RKO (cell line): ENCODE measurements at places on chromosomes 6 and 20.

DNA sequence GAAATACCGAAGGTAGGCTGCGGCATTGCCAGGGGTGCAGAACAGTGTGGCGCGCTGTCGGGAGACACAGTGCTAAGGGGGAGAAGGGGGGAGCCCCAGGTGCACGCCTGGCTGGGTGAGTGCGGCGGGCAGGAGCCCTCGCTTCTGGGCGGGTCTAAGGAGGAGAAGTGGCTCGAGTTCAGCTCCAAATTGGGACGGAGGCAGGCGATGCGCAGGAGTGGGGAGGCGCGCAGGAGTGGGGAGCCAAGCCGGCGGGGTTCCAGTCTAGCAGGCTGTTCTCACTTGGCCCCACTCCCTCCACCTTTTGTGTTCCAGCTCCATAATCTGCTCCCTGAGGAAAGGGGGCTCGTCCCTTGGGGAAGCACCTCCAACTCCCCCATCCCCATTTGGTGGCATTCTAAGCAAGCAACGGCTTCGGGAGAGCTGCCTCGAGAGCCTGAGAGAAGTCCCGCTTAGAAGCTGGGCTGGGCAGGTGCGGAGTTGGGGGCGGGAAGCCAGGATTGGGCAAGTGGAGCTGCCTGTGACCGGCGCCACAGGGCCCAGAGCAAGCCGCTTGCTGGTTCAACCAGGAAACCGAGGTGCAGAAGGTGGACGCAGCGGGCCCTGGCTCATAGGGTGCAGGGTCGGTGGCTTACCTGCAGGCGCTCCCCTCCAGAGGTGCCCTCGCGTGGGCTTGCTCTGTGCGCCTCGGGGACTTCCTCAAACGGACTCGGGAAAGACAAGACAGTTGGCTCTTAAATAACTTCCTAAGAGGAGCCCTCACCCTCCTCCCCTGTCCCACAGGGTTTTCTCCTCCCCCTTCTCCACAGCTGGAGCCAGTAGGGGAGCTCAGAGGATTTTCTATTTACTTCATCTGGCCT is at the start of gene F13A1:
TSS of gene F13A1 (minus strand) at position 711 of the 860 bp plus-strand sequence. CDS start 1,998 bp downstream, outside the sequence.
- no peak for DNase-seq

DNA sequence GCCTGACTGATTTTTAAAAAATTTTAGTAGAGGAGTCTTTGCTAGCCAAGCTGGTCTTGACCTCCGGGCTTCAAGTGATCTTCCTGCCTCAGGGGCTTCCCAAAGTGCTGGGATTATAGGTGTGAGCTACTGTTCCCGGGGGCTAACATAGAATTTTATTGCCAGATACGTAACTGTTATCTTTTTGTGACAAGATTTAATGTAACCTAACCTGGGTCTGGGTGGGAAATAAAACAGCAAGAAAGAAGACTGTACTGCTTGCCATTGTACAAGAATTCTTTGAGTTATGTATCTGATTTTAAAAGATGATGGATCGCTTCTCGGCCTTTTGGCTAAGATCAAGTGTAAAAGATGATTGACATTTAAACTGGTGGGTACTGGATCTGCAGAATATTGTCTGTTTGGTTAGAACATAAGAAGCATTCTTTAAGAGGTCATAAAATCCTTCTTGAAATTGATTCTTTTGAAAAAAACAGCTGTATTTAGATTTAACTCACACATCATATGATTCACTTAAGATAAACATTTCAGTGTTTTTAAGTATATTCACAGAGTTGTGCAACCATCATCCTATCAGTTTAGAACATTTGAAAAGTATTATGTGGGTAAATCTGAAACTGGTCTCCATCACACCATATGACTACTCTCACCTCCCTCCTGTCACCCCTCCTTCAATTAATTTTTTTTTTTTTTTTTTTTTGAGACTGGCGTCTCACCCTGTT is 21.6 kb downstream of the TPX2 start:
- no peak for DNase-seq

GRCh38 chr6:79949233-79949632 is 1.9 kb upstream of the ELOVL4 start:
- DNase-seq: peak; percentile 80

DNA sequence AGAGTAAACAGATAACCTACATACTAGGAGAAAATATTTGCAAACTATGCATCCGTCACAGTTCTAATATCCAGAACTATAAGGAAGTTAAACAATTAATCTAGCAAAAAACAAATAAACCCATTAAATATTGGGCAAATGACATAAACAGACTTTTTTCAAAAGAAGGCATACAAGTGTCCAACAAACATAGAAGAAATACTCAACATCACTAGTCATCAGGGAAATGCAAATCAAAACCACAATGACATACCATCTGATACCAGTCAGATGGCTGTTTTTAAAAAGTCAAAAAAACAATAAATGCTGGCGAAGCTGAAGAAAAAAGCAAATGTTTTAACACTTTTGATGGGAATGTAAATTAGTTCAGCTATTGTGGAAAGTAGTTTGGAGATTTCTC is 1117.7 kb upstream of the MAP3K7 start:
- DNase-seq: peak; percentile 43

GRCh38 chr6:83424392-83425018 is 6.3 kb downstream of the ME1 start:
- DNase-seq: no peak
